ENCODE measurements at places on chromosomes 3 and 15. TPM values are rescaled to one million over a fixed set of nuclear protein-coding genes. Genes with fewer than 3 reads are reported as not detected.

The TRIM71 gene
- total RNA-seq = not detected

The DNASE1L3 gene
- not detected for total RNA-seq

The CHRD gene
- total RNA-seq = 0.13 TPM

The NUSAP1 gene
- 96.3 TPM for total RNA-seq

The ZKSCAN7 gene
- total RNA-seq = 0.66 TPM

The EPHA3 gene
- not detected for total RNA-seq

The COL6A5 gene
- total RNA-seq = not detected

The EXD1 gene
- total RNA-seq = not detected

The ADAMTS17 gene
- total RNA-seq = 0.40 TPM

The NR2E3 gene
- 0.27 TPM for total RNA-seq

The FBLN2 gene
- total RNA-seq = 0.22 TPM

The GRK7 gene
- total RNA-seq = not detected
